Sciatic nerve (tissue), 2 donors: ENCODE measurements at places on chromosomes 1 and 21.

- DNase-seq = peak; percentile 67
These were observed 104.0 kb upstream of the RUNX3 start for GRCh38 chr1:25033828-25034705.

DNA sequence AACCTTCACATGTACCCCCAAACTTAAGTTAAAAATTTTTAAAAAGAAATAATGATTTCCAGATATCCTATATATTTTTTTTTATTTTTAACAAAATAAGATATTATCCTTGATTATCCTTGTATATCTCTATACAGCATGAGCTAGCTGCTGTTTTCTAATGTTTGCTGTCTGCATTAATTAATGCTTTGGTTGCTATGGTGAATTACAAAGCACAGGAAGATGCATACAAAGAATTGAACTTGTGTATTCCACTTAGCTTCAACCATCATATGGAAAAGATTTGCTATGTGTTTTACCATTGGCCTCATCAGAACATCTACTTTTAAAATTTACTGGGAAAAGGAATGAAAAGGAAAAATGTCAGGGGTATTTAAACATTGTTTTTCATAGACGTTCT lies 35.4 kb downstream of the VPS45 start:
- DNase-seq = no peak

DNA sequence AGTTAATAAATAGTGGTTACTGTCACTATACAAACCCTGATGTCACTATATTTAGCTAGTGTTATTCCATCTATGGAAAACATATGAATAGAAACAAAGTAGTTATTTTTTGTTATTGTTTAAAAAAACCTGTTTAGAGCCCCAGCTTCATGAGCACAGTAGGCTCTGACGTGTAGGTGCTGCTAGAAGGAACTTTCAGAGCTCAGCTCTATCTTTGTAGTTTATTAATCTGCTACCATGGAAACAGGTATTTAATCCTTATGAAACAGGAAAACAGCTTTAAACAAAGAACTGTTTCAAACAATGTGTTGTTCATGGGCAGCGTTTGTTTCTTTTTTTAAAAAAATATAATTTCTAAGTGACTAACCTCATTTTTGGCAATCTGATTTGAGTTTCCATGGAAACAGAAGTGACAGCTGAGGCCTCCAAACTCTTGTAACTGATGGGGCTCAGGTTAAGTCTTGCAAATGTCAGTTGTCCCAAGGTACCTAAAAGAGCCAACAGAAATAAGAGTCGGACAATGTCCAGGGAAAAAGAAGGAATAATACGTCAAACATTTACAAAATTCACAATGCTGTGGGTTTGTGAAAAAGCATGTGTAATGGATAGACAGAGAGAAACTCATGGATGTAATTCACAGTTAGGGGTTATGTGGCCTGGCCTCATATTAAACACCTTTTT lies 162.0 kb upstream of the C21orf91 start:
- DNase-seq = no peak

DNA sequence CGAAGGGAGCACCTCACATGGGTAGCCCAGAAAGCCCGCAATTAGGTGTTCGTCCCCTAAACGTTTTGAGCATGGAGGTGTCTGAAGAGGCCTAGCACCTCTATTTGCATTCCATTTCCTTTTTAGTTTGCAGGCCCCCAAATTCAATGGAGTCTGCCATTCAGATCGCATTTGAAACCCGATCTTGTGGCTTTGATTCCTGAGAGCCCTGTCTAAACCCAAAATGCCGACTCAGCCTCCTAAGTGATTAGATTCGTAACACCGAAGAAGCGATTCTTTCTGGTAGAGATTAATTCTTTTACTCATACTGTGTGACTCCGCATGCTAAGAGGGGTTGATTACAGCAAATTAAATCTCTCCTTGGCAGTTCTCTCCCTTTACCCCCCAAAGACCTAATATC lies 415.2 kb upstream of the KAZN start:
- DNase-seq = no peak

DNA sequence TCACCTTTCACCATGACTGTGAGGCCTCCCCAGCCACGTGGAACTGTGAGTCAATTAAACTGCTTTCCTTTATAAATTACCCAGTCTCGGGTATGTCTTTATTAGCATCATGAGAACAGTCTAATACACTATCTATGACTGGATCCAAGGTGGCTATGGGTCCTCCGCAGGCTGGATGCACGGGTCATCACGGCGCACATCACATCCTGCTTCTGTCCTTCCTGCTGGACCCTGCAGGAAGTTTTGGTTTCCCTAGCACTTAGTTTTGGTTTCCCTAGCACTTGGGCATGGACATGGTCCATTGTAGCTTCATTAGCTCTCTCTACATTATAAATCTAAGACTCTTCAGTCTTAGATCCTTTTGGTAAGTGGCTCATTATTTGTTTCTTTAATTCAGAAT lies 14.2 kb upstream of the PHC2 start:
- DNase-seq = no peak

- DNase-seq = peak; percentile 63
These were observed at the start of gene PLA2G4A for GRCh38 chr1:186828611-186829454. TSS of gene PLA2G4A (plus strand) at chr1:186828949. CDS start at chr1:186854355, 25,406 bp downstream.

- DNase-seq = no peak
These were observed 4.3 kb upstream of the SPATC1L start for GRCh38 chr21:46188226-46189212.

GRCh38 chr1:50352428-50352827 lies 70.8 kb downstream of the DMRTA2 start:
- no peak for DNase-seq

DNA sequence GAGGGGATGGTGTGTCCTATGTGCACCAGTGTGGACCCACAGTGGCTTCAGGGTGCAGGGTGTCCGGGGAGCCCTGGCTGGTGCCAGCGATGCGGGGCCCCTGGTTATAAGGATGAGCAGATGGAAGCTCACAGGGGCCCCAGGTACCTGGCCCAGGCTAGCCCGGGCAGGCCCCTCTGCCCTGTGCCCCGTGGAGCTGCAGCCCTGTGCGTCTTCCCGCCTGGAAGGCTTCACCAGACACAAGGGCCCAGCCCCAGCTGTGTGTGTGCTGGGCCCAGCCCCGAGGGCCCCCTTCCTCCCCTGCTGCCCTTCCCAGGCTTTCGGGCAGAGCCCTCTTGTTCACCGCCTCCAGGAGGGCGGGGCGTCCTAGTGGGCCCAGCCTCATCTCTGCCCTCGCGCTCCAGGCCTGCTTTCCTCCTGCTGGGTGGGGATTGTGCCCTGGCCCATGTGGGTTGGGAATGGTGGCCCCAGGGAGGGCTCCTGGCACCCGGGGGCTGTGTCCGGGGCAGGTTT lies 15.9 kb downstream of the PFKL start:
- DNase-seq = no peak

DNA sequence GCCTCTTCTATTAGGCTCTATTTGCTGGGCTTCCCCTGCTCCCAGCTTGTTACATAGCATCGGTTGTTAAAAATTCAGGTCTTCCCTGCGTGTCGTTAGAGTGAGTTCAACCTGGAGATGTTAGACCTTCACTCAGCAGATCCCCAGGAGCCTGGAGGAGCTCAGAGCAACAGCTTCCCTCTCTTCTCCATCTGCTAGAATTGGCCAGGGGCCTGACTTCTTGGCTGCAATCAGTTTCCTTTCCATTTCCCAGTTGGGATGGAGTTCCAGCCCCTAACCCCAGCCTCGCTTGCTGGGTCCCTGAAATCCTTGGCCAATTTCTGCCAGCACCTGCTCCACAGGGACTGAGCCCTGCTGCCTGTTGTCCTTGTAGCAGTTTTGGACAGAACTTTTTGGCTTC lies 55.9 kb downstream of the MT1HL1 start:
- no peak for DNase-seq

DNA sequence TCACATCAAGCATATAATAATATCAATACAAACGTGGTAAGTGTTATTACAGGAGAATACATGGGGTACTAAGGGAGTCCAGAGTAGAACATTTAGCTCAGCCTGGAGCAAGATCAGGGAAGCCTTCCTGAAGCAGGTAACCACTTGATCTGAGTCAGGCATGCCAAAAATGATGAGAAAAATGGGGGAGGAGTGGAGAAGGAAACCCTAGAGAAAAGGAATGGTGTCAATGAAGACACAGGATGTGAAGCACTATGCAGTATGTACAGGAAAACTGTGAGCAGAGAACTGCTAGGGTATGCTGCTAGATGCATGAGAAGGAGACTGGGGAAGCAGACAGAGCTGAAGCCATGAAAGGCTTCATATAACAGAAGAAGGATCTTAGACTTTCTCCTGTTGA lies 84.7 kb downstream of the NOTCH2 start:
- DNase-seq = no peak

- no peak for DNase-seq
These were observed 75.4 kb downstream of the PLD5 start for GRCh38 chr1:242448910-242449645.

DNA sequence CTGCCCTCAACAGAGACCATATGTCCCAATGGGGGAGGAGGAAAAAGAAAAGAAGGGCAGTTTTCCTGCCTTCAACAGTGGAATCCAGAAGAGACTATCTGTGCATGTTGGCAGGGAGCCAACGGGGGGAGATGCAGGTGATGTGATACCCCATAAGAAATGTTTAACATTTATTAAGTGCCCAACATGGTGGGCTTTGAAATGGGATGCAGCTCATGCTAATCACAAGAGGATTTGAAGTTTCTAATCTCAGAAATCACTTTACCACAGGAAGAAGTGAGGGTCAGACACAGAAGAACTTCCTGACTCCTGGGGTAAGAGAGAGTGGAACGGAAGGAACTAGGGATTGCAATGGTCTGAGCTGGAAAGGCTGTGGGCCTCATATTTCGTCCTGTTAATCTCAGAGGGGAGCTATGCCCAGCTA lies 16.2 kb downstream of the CSRP1 start:
- DNase-seq = no peak

- no peak for DNase-seq
These were observed 106.4 kb downstream of the ZSCAN20 start for GRCh38 chr1:33578557-33579448.

- DNase-seq = no peak
These were observed 932 bp upstream of the FCRLA start for GRCh38 chr1:161706113-161706481.

DNA sequence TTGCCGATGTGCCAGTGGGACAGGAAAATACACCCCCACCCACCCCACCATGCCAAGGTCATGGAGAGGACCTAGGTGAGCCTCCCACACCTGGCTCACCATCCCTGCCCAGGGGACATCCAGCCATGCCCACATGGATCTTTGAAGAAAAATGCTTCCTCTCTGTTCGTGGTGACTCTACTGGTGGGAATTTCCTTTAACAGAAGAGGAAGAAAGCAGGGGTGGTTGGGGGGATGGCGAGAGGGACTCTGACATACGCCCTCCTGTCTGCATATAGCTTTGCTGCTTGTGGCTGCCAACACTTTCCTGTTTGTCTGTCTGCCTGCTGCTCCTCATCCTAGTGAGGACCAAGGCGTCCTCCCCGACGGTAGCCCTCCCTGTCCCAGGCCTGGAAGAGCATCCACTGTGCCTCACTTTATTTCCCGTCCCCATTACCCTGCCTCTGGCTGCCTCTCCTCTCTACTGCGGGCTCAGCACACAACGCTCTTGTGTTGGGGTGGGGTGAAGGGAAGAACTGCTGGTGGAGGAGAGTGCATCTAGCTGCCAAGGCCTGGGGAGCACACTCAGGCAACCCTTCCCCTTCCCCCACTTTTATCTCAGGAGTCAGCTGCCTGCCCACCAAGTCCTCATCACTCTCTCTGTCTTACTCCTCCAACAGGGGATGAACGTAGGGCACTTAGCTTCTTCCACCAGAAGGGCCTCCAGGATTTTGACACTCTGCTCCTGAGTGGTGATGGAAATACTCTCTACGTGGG lies 2.5 kb downstream of the SEMA4A start:
- DNase-seq = no peak

GRCh38 chr1:68028566-68028965 lies 21.9 kb downstream of the DIRAS3 start:
- DNase-seq = no peak

DNA sequence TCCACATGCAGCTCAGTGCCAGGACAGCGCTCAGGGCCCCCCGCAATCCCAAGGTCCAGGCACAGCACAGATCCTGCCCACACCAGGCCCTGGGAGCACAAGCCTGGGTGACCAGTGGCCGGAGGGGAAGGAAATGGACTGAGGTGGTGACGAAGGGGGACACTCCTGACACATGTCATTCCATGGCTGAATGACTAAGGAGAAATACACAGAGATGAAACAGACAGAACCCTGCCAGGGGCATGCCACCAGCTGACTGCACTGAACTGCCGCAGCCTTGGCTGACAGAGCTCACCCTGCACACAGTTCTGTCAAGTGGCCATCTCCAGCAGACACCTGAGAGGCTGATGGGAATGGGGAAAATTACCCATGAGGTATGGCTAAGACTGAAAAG lies 56.1 kb downstream of the HSF2BP start:
- no peak for DNase-seq

GRCh38 chr1:161013488-161014230 lies 7.3 kb downstream of the F11R start:
- DNase-seq = peak; percentile 79

GRCh38 chr1:6891781-6892579 lies 106.7 kb downstream of the CAMTA1 start:
- no peak for DNase-seq

DNA sequence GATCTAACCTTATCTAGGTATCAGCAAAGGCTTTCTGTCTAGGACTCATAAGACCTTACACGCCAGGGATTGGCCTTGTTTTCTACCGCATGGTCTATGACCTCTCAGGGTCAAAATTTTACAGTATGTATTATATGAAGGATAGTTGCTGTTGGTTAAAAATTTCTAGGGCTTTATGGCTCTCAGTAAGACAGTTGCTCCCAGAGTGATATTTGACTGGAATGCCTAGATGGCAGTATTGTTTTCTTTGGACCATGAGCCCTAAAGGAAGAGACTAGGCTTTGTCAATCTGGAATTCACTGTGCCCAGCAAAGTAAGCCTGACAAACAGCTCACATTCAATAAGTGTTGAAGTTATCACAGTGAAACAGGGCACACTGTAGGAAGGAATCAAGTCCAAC lies 37.6 kb downstream of the C1orf87 start:
- DNase-seq = no peak

DNA sequence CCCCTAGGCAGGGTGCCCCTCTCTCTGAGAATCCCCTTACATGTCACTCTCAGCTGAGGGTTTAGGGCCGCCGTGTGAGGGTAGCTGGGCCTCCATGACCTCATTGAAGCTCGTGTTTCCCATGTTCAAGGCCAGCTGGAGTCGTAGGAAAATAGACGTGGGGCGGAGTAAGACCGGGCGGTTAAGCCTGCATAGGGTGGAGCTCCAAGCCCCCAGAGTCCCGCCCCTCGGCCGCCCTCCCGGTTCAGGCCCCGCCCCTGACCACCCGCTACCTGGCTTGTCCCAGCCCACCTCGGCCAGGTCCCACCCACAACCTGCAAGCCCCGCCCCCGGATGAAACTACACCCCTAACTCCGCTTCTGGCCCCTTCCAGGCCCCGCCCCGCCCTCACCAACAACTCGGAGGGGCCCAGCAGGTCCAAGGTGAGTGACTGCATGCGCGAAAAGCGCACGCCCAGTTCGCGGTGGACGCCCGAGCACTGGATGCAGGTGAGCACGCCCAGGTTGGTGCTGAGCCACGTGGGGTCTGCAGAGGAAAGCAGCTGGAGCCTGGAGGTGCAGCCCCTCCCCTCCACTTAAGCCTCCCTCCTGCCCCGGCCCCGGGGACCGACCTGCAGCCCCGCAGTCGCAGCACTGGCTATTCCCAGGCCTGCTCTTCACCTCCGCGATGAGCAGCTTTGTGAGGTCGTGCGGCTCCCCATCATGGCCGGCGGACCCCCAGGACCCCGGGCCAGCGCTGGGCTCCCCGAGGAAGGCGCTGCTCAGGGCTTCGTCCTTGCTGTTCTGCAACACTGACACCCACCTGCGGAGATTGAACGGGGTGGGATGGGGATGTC lies 12.2 kb upstream of the TCEA3 start:
- no peak for DNase-seq
